ENCODE measurements at places on chromosomes 13 and 19.

- no peaks in the 10 kb centered on the region for H3K27me3 ChIP-seq
- H3K36me3 ChIP-seq: peaks cover 7% of the 10 kb centered on the region
- H3K4me3 ChIP-seq: no peak overlapping the region
- no peak overlapping the region for H3K27ac ChIP-seq
Measured at GRCh38 chr13:20057214-20057613, 98.7 kb downstream of the ZMYM2 start.

DNA sequence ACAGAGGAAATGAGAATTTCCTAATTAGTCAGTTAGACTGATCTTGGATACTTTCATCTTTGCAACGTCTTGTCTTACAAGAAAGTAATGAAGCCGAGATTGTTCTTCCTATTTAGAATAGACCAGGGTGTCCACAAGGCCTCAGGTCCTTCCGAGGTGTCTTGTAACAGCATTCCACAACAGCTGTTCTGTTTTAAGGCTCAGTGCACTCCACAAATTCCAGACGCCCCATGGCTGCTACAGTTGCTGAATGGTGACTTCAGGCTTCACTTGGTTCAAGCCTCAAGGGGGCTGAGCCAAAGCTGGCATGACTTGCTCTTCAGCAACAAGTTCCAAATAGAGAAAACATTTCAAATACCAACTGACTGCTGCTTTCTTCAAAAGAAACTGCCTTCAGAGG lies 143.4 kb downstream of the SHISA2 start:
- H3K4me1 ChIP-seq: no peaks in the 10 kb centered on the region
- no peak overlapping the region for H3K27ac ChIP-seq
- H3K27me3 ChIP-seq: peaks cover 2% of the 10 kb centered on the region
- no peak overlapping the region for H3K4me3 ChIP-seq
- DNase-seq: no peak

- no peaks in the 10 kb centered on the region for H3K4me1 ChIP-seq
- H3K36me3 ChIP-seq: no peaks in the 10 kb centered on the region
- no peaks in the 10 kb centered on the region for H3K27me3 ChIP-seq
- H3K27ac ChIP-seq: no peak overlapping the region
Measured at GRCh38 chr13:76048131-76048530, 412.0 kb downstream of the LMO7 start.

- no peaks in the 10 kb centered on the region for H3K4me1 ChIP-seq
- H3K27ac ChIP-seq: no peak overlapping the region
- DNase-seq: no peak
- no peaks in the 10 kb centered on the region for H3K36me3 ChIP-seq
- no peak overlapping the region for H3K4me3 ChIP-seq
Measured at GRCh38 chr19:50843701-50844221, 10.4 kb upstream of the KLK15 start.

DNA sequence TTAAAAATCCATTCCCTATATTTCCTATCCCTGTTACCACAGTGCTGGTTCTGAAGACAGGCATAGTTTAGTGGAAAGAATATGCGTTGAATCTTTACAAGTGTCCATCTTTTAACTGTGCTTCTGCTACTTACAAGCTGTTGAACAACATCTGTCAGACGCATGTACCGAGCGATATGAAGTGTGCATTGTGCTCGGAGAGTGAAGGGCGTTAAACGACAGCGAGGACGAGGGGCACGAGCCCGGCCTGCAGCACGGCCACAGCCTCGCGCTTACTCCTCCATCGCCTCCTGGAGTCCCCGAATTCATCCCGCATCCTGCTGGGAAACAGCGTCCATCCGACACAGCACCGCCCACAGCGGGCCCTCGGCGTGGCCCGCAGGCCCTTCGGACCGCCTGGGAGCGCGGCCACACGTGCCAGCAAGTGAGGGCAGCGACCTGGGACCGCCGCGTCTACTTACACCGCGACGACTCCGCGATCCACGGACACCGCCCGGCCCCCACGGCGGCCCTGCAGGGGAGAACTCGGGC lies 514 bp downstream of the PCID2 start:
- peaks cover 22% of the 10 kb centered on the region for H3K36me3 ChIP-seq
- no peak for DNase-seq
- H3K27ac ChIP-seq: peak overlapping the region; percentile 97
- H3K27me3 ChIP-seq: no peaks in the 10 kb centered on the region
- peaks cover 5% of the 10 kb centered on the region for H3K4me1 ChIP-seq

GRCh38 chr19:38663957-38664502 lies 16.6 kb downstream of the ACTN4 start:
- peaks cover 85% of the 10 kb centered on the region for H3K4me1 ChIP-seq
- H3K4me3 ChIP-seq: no peak overlapping the region
- DNase-seq: no peak
- H3K27me3 ChIP-seq: no peaks in the 10 kb centered on the region
- H3K36me3 ChIP-seq: peaks cover 23% of the 10 kb centered on the region
- H3K27ac ChIP-seq: peak overlapping the region; percentile 84

DNA sequence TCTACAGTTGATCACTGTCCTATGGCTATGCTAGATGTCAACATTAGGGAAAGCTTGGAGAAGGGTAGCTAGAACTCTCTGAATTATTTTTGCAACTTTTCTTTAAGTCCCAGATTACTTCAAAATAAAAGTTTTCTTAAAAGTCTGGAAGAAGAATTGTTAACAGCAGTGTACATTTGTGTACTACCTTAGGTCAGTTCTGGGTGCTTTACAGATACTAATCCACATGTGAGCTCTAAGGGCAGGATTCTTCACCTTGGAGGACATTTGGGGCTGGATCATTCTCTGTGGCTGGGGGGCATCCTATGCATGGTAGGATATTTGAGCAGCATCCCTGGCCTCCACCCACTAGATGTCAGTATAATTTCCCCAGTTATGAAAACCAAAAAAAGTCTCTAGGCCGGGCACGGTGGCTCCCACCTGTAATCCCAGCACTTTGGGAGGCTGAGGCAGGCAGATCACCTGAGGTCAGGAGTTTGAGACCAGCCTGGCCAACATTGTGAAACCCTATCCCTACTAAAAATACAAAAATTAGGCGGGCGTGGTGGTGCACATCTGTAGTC lies 2.8 kb downstream of the BRME1 start:
- peaks cover 2% of the 10 kb centered on the region for H3K36me3 ChIP-seq
- no peaks in the 10 kb centered on the region for H3K27me3 ChIP-seq
- H3K4me1 ChIP-seq: peaks cover 18% of the 10 kb centered on the region
- DNase-seq: no peak
- H3K4me3 ChIP-seq: no peak overlapping the region

DNA sequence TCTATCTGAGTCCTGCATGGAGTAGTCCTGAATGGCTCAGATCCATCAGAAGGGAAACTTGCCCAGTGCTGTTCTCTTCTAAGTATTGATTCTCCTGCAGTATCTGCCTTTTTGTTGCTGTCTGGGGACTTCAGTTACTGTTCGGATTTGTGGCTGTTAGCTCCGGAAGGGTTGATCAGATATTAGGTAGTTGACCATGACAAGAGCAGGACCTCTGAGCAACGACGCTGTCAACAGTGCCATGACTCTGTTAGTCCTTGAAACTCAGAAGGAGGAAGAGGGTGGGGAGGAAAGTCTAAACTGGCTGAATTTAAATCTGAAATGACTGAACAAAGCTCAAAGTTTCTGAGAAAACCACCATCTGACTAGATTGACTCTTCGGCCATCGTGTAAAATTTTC lies 42.2 kb downstream of the CCNE1 start:
- H3K36me3 ChIP-seq: no peaks in the 10 kb centered on the region
- peaks cover 12% of the 10 kb centered on the region for H3K4me1 ChIP-seq
- H3K27ac ChIP-seq: no peak overlapping the region

GRCh38 chr19:35657904-35658700 lies 8.2 kb upstream of the UPK1A start:
- peaks cover 68% of the 10 kb centered on the region for H3K36me3 ChIP-seq
- H3K27ac ChIP-seq: no peak overlapping the region
- DNase-seq: no peak
- H3K27me3 ChIP-seq: no peaks in the 10 kb centered on the region
- H3K4me3 ChIP-seq: no peak overlapping the region

GRCh38 chr13:77521595-77522367 lies 13.7 kb upstream of the SCEL start:
- no peak overlapping the region for H3K27ac ChIP-seq
- no peaks in the 10 kb centered on the region for H3K36me3 ChIP-seq
- H3K4me1 ChIP-seq: no peaks in the 10 kb centered on the region
- no peak for DNase-seq

DNA sequence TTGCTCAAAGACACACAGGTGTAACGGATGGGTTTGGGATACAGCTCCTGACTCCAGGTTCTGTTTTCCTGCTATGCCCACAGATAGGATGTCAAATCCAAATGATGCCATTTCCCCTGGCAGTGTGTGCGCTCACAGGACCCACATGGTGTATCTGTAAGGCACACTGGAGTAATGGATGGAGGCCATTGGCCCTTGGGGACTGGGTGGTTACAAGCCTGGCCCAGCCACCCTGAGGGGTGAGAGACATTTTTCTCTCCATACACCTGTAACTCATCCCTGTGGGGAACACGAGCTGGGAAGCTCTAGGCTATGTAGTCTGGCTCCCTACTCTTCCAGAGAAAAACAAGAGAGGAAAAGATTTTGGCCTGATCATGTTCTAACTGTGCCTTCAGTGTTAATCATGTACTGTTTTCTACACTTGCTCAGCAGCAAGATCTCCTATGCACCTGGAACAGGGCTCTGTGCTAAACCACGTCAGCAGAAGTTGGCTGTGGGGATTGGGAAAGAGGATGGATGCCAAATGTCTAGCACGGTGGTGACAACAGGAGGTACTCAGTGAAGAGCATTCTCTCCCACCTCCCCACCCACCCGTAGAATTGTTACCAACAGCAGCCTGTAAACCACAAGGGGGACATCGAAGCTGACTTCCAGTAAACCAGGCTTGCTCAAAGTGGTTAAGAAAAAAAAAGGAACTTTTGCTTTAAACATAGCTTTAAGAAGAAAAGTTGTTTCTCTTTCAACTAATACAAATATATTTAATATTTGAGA lies 237.0 kb downstream of the LACC1 start:
- no peaks in the 10 kb centered on the region for H3K27me3 ChIP-seq
- peaks cover 13% of the 10 kb centered on the region for H3K4me1 ChIP-seq
- H3K36me3 ChIP-seq: no peaks in the 10 kb centered on the region

GRCh38 chr19:15330801-15331418 lies 1.4 kb downstream of the BRD4 start:
- peaks cover 32% of the 10 kb centered on the region for H3K4me1 ChIP-seq
- H3K27me3 ChIP-seq: no peaks in the 10 kb centered on the region
- peak overlapping the region; percentile 69 for H3K27ac ChIP-seq
- peaks cover 5% of the 10 kb centered on the region for H3K36me3 ChIP-seq

DNA sequence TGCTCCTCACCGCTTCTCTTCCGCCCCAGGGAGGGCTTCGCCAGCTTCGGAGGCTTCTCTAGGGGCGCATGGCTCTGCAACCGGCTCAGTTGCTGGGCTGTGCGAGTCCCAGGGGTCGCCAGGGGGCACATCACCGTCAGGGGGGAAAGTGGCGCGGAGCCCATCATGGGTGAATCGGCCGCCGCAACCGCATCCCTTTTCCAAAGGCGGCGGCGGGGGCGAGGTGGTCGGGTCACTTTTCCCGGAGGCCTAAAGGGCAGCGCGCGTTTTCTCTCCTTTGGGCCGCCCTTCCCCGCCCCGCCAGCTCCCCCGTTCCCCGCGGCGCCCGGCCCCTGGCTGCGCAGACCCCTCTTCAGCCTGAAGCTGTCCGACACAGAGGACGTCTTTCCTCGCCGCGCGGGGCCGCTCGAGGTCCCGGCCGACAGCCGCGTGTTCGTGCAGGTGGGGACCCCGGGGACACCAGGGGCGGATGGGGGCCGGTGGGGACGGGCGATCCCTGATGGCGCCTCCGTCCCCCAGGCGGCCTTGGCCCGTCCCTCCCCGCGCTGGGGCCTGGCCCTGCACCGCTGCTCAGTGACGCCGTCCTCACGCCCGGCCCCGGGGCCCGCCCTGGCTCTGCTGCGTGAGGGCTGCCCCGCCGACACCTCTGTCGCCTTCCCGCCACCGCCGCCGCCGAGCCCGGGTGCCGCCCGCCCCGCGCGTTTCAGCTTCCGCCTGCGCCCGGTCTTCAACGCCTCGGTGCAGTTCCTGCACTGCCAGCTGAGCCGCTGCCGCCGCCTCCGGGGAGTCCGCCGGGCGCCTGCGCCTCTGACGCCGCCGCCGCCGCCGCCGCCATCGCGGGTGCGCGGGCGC lies 1.7 kb downstream of the TGFBR3L start:
- peaks cover 40% of the 10 kb centered on the region for H3K36me3 ChIP-seq
- no peak overlapping the region for H3K27ac ChIP-seq
- peaks cover 47% of the 10 kb centered on the region for H3K27me3 ChIP-seq
- H3K4me3 ChIP-seq: no peak overlapping the region
- H3K4me1 ChIP-seq: peaks cover 43% of the 10 kb centered on the region
- DNase-seq: no peak

- no peak overlapping the region for H3K4me3 ChIP-seq
- no peaks in the 10 kb centered on the region for H3K36me3 ChIP-seq
- H3K27ac ChIP-seq: no peak overlapping the region
- no peaks in the 10 kb centered on the region for H3K4me1 ChIP-seq
- no peak for DNase-seq
Measured at GRCh38 chr13:47291107-47291656, 394.3 kb upstream of the HTR2A start.

GRCh38 chr13:49877629-49878218 lies 58.4 kb downstream of the SPRYD7 start:
- H3K27me3 ChIP-seq: no peaks in the 10 kb centered on the region
- no peak overlapping the region for H3K4me3 ChIP-seq
- H3K4me1 ChIP-seq: no peaks in the 10 kb centered on the region

GRCh38 chr13:27016875-27017274 lies 154.7 kb downstream of the USP12 start:
- H3K27ac ChIP-seq: no peak overlapping the region
- H3K4me1 ChIP-seq: no peaks in the 10 kb centered on the region
- H3K36me3 ChIP-seq: no peaks in the 10 kb centered on the region
- no peak overlapping the region for H3K4me3 ChIP-seq
- no peaks in the 10 kb centered on the region for H3K27me3 ChIP-seq
- DNase-seq: no peak

DNA sequence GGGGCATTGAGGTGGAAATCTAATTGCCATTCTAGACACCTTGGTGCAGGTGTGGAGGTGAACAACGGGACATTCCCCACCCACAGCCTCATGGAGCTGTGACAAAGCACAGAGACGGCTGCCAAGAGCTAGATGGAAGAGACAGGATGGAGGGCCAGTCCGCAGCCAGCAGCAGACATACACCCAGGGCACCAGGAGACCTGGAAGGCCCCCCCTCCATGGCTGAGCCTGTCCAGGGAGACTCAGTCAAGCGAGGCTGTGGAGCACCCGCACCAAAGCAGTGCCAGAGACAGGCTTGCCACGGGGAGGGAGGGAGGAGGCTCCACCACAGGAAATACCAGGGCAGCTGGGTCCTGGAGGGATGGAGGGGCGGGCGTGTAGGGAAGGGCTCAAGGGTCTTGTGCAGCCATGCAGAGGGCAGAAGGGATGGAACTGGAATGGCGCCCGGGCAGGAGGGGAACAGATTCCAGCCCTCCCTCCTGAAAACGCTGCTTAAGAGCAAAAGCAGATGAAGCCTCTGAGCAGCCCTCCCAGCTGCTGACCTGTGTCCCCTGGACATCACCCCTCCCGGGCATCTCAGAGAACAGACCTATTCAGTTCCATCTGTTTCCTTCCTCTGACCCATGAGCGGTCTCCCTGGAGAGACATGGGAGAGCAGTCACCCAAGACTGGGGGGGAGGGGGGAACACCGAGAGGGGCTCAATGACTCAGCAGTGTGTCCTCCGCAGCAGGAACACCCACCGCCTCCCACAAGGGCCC lies 14.4 kb downstream of the EPS15L1 start:
- no peaks in the 10 kb centered on the region for H3K27me3 ChIP-seq
- DNase-seq: no peak
- peaks cover 8% of the 10 kb centered on the region for H3K36me3 ChIP-seq
- no peak overlapping the region for H3K4me3 ChIP-seq
- peaks cover 66% of the 10 kb centered on the region for H3K4me1 ChIP-seq

- H3K4me1 ChIP-seq: no peaks in the 10 kb centered on the region
- H3K27me3 ChIP-seq: peaks cover 14% of the 10 kb centered on the region
- no peak for DNase-seq
- H3K27ac ChIP-seq: no peak overlapping the region
- no peak overlapping the region for H3K4me3 ChIP-seq
Measured at GRCh38 chr19:28793391-28794168, 419.4 kb downstream of the UQCRFS1 start.

Data from spinal cord (tissue), 10 donors.